Mammary epithelial cell (primary cell): ENCODE measurements at places on chromosomes 13 and 19. TPM values are rescaled to one million over a fixed set of nuclear protein-coding genes. Genes with fewer than 3 reads are reported as not detected.

- DNase-seq = peak; percentile 52
Observed at GRCh38 chr19:15378534-15379082, 979 bp downstream of the AKAP8 start.

GRCh38 chr13:114103801-114104654 lies 28.4 kb downstream of the RASA3 start:
- DNase-seq = no peak

- DNase-seq = peak; percentile 54
Observed at GRCh38 chr19:16197188-16197621, 506 bp upstream of the AP1M1 start.

Gene ZNF85
- 10.5 TPM for total RNA-seq

DNA sequence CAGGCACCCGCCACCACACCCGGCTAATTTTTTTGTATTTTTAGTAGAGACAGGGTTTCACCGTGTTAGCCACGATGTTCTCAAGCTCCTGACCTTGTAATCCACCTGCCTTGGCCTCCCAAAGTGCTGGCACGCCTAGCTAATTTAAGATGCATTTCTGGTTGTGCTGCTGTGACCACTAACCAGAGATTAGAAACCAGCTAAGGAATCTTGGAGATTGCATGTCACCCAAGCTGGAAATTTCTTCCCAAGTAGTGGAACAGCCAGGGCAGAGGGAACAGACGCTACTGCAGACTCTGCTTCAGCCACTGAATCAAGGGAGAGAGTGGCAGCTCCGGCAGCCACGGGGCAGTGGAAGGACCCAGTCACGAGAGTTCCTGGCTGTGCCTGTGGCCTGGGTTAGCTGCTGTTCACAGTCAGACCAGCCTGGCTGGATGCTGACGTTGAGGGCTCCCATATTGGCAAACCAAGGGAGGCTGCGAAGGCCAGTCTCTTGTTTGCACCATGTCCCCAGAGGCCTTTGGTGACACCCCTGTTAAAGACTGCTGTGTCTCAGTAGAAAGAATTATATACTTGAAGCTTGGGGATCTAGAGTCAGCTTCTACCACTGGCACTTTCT lies 7.9 kb downstream of the TPM4 start:
- no peak for DNase-seq

DNA sequence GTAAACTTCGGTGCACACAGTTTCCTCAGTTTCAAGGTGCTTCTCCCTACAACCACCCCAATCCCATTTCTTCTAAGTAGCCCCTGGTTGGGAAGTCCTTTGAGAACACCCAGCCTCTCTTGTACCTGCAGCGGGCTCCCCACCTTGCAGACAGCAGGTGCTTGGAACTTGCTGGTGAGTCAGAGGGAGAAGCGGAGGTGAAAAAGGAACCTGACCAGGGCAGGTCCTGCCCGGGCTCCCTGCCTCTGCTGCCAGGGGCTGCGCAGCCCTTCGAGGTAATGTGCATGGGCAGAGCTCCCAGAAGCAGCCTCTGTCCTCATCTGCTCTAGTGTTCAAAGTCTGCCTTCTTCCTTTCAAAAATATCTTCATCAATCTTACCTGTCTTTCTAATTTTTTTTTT lies 274.0 kb upstream of the SOX1 start:
- DNase-seq = no peak

DNA sequence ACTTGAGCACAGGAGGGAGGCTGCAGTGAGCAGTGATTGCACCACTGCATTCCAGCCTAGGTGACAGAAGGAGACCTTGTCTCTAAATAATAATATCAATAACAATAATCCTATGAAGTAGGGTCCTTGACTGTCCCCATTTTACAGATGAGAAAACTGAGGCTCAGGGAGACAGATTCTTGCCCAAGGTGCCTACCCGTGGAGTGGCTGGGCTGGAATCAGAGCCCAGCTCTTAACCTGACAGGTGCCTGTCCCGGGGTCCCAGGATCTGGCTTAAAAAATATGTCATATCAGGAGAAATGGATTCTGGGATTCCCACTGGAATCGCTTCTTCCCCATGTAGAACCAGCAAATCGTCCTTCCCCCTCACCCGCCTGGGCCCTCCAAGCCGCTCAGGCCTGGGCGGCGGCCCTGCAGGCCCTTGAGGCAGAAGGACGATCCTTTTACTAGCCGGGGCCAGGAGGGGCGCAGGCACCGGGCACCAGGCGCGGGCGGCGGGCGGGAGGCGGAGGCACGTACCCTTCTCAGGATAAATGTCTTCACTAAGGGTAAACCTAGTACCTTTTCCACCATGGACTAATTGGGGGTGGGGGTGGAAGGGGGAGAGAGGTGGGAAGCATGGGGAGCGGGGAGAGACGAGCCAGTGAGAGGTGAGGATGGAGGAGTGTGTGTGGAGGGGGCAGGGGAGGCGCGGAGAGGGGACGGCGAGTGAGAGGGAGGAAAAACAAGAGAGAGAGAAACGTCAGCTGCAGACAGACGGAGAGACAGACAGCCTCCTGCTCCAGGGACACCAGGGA lies 60.6 kb downstream of the COLGALT1 start:
- no peak for DNase-seq

Gene BSPH1
- total RNA-seq = not detected in 2 replicates

Gene ARL11
- not detected in 2 replicates for total RNA-seq

DNA sequence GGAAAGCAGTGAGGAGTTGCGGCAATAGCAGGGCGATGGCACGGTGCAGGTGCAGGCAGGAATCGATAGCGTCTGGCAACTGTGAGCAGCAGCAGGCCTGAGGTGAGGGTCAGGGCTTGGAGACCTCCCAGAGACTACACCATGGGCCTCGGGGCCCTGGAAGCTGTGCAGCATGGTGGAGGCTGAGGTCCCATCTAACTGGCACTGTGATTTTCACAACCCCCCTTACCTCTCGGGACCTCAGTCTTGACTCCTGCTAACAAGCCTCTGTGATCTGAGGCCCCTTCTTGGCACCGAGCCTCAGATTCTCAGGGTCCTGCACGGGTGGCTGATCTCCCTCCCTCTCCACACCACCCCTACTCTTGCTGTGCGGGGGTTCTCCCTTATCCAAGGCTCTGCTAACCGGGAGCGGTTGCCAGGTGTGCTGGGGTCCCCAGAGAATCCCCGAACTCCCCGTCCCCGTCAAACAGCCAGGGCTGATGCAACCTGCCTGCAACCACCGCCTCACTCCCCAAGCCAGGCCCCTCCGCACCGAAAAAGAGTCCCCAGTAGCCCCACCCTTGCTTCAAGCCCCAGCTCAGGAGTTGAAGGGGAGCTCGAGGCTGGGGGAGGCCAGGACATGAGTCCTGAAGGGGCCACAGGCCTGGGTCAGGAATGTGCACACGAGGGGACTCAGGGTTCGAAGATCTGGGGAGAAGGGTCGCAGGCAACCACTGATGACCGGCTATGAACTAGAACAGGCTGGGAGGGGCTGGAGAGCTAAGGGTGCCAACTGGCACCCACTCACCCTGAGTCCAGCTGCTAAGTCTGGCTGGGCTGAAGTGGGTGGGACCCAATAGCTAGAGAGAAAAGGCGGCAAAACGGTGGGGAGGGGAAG lies 4.8 kb upstream of the ATF5 start:
- no peak for DNase-seq

DNA sequence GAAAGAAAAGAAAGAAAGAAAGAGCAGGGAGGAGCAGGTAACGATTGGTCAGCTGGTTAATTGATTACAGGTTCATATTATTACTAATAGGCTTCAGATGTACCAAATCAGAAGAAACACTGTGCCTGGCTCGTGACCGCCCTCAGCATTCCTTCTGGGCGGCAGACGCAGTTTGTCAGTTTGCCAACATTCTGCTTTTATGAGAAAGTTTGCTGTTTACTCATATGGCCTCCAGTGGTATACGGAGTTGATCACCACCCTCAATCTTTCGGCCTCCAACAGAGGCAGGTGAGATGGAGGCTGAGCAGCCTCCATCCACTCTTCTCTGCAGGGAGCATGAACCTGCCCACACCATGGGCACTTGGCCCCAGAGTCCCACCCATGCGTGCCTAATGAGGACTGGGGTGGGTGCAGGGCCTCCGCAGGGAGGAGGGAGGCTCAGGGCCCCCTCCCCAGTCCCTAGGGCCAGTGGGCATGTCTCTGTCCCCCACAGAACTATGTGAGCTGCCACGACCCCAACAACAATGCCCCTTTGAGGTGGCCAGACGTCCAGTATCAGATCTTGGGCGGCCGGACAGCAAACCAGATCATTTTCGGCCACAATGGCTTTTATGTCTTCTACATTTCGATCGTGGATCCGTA lies 8.8 kb downstream of the PRR22 start:
- peak; percentile 30 for DNase-seq

DNA sequence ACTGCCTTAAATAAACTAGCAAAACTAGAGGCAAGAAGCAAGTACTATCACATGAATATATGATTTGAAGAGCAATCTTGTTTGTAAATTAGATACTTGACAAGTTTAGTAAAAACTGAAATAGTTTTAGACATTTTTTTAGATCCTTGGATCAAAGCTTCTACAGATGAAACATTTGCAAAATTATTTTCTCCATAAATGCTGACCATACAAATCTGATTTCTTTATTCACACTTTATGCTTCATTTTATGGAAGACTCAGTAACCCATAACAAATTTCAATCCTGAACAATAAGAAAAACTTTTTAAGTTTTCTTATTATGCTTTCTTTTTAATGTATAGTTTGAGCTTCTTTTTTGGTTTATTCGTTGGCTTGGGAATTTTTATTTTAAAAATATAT lies 750.2 kb upstream of the SLITRK5 start:
- DNase-seq = no peak

Gene SLC8A2
- under 0.01 TPM for total RNA-seq

DNA sequence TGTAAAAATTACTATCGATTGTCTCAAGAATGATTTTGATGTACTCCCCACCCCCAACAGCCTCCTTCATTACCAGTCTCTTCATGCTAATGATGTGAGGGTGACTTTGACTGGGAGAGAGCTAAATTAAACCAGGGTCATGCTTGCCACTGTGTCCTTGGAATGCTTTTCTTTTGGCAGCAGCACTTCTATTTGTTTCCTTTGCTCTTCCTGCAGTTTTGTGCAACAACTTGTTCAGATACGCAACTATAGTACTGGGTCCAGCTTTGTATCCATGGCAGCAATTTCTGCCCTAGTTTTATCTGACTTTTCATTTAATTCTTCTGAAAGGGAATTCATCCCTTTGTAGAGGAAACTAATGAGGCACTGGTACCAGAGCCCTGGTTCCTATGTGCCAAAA lies 2792.1 kb downstream of the PCDH9 start:
- no peak for DNase-seq
